Epithelial cell of proximal tubule (primary cell): ENCODE measurements at places on chromosomes 3 and 15. TPM values are rescaled to one million over a fixed set of nuclear protein-coding genes. Genes with fewer than 3 reads are reported as not detected.

Gene LYZL4
- total RNA-seq, result not detected in 2 replicates

Gene BFSP2
- total RNA-seq, result not detected in 2 replicates

Gene CHRNA5
- 9.1 and 15.3 TPM in 2 replicates for total RNA-seq

Gene CA12
- total RNA-seq, result 6.3 and 19.7 TPM in 2 replicates

Gene CLDN18
- total RNA-seq, result not detected in 2 replicates

Gene CYP8B1
- total RNA-seq, result not detected in 2 replicates

Gene FBXO40
- not detected in 2 replicates for total RNA-seq

Gene LRRIQ4
- 0.07 TPM in 1 of 2 replicates, not detected in the other for total RNA-seq

Gene GOLGA8Q
- not detected in 2 replicates for total RNA-seq

Gene DHFR2
- 0.92 and 1.8 TPM in 2 replicates for total RNA-seq

Gene ST8SIA2
- 5.6 and 6.3 TPM in 2 replicates for total RNA-seq

Gene ELL3
- total RNA-seq, result 5.1 and 7.6 TPM in 2 replicates

Gene ATP2C1
- 72.6 and 104 TPM in 2 replicates for total RNA-seq

Gene CHST14
- total RNA-seq, result 14.4 and 20.0 TPM in 2 replicates
